ENCODE measurements at places on chromosomes 5 and 9.

GRCh38 chr9:112051812-112052211 lies 123.3 kb downstream of the SUSD1 start:
- no peak for DNase-seq

DNA sequence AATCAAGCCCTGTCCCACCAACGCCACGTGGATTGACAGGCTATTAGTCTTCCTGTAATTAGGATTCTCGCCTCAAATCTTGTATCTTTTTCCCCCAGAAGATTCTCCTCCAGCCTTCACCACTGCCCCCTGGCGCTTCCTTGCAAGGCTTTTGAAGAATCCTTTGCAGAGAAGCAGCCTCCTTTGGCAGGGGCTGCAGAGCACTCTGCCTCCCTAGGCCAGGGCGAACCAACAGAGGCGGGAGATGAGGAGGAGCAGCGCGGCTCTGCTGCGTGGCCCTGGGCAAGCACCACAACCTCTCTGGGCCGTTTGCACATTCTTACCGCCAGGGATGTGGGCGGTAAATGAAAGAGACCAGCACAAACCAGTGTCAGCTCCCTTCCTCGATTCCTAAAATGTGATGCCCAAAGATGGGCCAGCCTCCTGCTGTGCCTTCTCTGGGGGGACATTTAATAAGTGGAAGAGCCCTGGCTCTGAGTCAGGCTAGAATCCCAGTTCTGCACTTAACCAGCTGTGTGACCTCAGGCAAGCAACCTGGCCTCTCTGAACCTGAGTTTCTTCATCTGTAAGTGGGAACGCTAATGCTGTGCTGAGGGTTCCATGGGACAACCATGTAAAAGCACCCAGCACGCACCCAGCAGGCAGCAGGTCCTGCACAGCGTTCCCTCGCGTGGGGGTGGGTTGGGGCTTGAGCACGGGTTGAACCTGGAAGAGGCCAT lies 128.6 kb downstream of the KCNIP1 start:
- no peak for DNase-seq

- DNase-seq: no peak
Measured at GRCh38 chr9:113876151-113876992, at the start of gene ZNF618. Gene ZNF618, plus strand, starts transcription at chr9:113876309. Its CDS starts 72 bp downstream, at chr9:113876381.

DNA sequence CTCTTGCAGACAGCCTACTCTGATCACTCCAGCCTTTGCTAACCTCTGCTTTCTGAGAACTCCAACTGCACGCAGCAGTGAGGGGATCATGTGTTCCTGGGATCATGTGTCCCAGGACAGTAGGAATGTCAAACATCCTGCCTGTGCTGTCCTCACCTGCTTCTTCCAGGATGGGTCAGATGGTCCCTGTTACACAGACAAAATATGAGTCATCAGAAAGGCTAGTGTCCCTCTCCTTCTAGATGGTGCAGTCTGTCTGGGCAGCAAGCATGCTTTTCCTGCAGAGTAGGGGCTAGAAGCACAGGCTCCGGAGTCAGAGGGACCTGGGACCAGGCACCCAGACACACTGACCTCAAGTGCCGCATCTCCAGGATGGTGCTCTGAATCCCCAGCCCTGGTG lies 20.1 kb upstream of the SLC25A48 start:
- DNase-seq: no peak

- no peak for DNase-seq
Measured at GRCh38 chr5:176803068-176803942, 7.1 kb upstream of the UNC5A start.

DNA sequence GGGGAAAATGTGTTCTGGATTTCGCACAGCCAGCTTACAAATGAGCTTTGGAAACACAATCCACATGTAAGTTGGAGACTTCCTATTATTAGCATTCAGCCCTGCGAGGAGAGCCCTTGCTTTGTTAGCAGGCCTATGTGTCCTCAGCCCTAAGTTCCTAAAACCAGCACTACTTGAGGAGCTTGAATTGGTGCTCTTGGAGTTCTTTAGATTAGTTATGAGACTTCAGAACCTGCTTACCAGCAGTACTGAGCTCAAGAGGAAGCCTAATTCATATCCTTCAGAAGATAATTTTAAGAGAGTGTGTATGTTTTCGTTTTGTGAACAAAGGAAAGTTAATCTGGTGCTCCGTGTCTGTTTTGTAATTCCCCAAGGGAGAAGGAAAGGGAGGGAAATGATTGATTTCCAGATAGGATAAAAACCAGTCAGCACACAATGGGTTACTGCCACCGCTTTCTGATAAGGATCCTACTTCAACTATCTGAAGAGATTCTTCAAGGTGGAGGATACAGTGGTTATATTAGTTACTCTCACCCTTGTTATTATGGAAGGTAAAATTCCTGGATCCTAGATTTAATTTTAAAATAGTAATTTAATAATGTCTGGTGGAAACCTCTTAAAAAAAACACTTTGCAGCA lies 35.2 kb downstream of the PIK3R1 start:
- DNase-seq: no peak

DNA sequence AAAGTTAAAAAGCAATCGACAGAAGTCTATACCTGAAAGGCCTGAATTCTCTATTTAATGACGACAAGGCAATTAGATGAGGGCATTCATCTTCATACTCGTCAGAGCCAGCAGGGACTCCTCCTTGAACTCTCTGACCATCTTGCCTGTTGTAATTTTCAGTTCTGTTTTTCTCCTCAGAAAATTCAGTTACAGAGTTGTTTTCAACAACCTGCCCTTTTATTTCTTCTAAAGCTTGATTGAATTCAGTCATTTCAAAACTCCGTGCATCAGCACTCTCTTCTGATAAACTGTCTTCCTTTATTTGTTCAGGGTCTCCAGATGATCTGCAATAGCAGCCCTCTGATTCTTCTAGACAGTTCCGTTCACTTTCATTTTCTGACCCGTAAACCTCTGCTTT lies 15.6 kb downstream of the RIOK2 start:
- no peak for DNase-seq

DNA sequence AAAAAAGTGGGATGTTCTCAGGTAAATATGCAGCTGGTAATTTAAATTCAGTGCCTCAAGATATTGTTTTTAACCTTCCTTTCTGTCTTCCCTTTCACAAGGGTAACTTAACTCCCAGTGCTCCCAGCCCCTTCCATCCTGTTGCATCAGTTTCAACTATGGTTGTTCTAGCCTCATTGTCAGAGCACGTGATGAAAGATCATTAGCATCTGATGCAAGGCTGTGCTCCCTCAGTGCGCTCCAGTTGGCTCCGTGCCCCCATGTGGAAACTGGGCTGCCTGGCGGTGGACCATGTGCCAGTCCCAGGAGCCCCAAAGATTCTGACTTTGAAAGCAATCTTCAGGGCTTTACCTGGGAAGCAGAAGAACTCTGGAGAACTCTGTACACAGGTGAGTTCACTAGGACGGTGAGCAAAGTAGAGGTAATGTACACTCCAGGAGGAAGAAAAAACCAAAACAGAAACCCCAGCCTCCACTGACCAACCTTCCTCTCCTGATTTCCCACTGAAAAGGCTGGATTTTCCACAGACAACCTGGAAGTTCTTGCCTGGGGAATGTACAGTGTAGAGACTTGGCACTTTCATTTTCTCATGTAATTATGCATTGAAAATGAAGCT lies 96.9 kb downstream of the SLC1A3 start:
- DNase-seq: no peak

DNA sequence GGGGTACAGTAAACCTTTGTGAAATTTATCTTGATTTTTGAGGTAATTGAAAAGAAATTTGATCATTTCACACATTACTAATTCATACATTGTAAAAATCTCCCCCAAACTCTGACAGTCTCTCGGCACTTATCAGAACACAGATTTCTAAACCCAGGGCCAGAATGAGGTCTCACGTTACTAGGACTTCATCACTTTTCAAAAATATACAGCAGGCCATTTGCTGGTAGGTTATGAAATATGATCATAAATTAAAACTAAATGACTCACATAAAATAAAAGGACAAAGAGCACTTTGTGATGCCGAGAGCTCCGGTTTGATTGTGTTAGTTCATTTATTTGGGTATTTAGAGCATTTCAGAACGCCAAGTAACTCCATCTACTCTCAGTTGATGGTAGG lies 17.0 kb downstream of the MSX2 start:
- no peak for DNase-seq

DNA sequence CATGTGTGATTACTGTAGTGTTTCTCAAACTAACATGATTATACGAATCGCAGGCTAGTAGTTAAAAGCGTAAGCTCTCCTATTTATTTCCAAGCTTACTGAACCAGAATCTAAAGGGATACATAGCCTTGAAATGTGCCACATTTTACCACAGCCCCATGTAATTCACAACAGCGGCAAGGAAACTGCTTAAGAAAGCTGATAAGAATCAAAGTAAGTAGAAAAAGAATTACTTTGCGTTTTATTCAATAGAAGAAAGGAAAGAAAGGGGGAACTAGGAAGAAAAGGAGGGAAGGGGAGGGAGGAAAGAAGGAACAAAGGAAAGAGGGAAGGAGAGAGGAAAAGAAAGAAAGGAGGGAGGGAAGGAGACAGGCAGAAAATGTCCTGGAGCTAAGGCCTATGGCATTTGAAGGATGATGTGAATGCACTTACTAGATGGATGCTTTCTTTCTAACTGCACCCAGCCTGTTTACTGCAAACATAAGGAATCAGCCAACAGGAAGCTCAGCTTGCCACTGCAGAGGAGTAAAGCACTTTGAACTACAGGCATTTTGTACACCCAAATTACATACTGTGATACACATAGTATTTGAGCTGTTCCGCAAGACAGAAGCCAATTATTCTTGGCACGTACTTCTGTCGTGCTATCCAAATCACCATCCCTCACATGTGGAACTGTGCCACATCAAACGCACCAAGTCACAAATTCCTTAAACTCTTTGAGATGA lies 521.7 kb downstream of the RAB3C start:
- no peak for DNase-seq

GRCh38 chr5:96517295-96517694 lies 84.2 kb upstream of the PCSK1 start:
- peak; percentile 19 for DNase-seq

DNA sequence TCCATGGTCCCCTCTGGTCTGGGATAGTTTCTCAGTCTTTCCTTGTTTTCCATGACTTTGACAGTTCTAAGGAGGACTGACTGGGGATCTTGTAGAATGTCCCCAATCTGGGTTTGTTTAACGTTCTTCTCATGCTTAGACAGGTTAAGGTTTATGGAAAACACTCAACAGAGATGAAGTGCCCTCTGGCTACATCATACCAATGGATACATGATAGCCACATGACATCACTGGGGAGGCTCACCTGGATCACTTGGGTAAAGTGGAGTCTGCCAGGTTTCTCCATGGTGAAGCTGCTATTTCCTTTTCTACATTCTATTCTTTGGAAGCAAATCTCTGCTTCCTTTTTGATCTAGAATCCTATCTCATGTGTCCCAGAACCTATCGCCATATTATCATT lies 23.8 kb upstream of the ALDH1B1 start:
- DNase-seq: no peak

DNA sequence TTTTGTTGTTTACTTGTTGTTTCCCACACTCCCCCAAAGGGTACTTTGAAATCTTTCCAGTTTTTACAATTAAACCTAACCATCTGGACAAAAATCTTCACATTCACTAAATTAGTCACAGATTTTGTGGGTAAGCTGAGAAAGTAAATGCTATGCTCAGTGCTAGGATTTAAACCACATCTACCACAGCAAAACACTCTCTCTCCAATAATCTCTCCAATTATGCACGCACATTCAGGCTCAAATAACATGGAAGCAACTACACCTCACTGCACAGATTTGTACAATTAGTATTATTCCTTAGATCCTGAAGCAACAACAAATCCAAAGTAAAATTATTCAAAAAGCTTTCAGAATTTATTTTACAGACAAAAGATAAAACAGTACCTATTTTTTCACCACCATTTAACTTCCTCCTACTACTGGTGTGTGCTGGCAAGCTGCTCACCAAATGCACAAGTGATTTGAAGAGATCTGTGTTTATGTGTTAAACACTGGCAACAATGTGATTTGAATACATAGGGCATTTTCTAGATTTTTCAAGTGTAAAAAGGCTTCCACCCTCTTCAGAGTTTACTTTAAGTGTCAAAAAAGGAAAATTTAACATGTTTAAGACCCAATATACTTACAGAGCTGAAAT lies 16.6 kb downstream of the ZNF608 start:
- peak; percentile 80 for DNase-seq

DNA sequence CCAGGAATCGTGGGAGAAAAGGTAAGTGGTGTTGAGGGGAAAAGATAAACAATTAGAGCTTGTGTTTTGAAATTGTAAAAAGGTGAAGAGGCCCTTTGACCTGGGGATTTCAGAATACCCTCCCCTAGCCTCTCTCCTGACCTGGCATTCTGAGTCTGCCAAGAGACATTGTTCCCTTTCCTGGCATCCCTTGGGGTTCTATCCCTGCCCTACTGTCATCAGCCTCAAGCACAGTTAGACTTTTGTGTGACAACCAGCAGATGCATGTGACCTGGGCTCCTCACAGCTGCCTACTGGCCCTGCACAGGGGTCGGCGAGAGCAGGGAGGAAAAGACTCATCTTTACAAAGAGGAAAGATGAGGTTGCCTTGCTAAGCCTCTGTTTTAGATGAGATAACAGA lies 72.2 kb upstream of the ORM1 start:
- DNase-seq: no peak

DNA sequence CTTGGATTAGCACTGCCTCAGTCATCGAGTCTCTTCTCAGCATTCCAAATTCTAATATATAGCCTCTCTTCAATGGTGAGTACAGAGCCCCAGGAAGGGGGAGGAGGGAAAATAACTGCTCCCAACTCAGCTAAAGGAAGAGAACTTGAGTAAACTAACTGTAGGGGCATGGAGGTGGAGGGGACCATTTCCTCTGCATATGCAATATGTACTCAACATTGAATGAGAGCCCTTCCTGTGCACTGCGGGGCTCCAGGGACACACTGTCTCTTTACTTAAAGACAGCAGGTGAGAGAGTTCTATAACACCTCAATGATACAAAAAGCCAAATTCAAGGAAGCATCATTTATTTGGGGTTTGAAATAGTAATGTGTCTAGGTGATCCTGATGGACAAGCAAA lies 75.1 kb downstream of the GNAQ start:
- DNase-seq: no peak

- DNase-seq: no peak
Measured at GRCh38 chr9:10764481-10764880, 151.7 kb upstream of the PTPRD start.

All from fibroblast of skin of abdomen (primary cell).